ENCODE measurements at places on chromosomes 4 and X.

GRCh38 chr4:139209470-139210063, 32.5 kb upstream of the ELF2 start:
- DNase-seq = no peak

GRCh38 chr4:23097251-23097650, 404.5 kb downstream of the GBA3 start:
- DNase-seq = no peak

- no peak for DNase-seq
Observed at GRCh38 chr4:15132739-15133138, 130.5 kb downstream of the CPEB2 start.

DNA sequence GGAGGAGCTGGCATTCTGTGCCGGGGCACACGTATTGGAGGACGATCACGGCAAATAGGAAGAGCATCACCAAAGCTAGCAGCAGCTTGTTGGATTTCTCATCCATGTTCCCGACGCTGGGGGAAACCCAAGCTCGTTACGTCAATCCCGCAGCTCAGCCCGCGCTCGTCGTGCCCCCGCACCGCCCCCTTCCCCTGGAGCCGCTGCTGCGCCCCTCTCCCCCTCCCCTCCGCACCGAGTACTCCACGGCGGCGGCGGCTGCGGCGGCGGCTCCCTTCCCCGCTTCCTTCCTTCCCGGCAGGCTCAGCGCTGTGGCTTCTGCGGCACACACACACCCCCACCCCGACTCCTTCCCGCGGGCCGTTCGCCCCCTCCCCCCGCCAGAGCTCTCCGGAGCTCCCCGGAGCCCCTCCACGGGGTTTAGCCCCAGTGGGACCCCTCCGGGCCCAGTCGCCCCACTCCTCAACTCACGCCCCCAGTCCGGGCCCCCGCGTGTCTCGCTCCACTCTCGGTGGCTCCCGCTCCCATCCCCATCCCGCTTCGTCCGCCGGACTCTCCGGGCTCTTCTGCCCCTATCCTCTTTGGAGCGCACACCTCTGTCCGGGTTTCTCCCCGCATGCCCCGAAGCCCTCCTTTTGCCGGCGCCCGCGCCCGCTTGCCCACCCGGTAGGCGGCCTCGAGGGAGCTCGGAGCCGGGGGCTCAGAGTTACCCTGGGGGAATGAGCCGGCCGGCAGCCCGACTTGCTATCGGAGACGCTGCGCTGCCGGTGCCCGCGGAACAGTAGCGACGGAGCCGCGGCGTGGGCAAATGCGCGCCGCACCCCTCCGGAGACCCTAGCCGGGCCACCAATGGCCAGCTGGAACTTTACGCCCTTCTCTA, 978 bp downstream of the HS6ST2 start:
- DNase-seq = no peak

DNA sequence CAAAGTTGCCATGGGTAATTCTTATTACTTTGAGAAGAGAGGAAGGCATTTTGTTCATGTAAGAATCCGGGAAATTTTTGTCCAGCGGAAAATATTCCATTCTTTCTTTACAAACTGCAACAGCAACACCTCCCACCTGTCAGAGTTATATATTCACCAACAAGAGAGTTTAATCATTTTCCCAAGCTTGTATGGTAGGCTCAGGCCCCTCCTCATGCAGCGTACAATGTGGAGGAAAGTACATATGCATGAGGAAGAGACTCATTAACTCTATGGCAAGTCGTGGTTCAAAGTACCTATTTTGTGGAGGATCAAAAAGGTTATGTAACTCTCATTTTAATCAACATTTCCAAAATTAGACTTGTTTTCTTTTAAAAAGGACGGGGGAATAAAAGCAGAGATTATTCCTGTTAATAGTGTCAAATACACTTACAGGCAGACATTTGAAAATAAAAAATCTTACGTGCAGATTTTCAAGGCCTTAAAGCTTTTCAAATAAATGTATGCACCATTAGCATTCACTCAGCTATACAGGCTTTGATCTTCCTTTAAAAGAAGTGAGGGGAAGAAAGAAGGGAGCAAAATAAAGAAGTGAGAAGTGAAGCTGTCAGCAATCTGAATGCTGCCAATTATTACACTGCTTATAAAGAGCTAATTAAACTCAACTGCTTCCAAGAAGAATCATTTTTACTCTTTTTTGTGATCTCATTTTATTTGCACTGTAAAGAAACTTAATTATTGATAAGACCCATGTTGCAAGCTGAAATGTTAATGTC, 204.8 kb downstream of the FAT4 start:
- no peak for DNase-seq

DNA sequence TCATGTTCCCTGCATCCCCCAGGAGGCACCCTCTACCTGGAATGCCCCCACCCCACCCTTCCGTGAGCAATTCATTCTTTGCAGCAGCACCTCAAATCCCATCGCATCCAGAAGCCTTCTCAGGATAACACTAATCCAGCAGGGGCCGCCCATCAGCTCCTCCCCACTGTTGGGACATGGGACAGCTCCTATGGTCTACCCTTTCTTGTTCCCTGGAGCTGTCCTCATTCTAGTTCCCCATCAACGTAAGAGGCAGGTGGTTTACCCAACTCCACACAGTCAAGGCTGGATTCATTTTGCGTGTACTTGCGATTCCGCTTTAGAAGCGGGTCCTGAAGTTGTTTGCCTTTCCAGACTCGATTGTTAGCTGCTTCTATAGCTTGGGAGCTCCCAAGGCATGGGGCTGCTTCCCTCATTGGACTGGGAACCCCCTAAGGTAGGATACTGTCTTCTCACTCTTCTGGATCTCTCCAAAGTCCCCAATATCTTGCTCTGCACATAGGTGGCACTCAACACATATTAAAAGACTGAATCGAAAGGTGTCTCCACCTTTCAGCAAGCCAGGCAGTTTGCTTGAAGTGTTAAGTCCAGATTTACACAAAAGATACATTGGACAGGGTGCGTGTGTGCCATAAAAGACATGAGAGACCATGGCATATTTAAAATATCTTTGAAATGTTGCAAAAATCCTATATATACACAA, 942 bp upstream of the APLN start:
- DNase-seq = no peak

DNA sequence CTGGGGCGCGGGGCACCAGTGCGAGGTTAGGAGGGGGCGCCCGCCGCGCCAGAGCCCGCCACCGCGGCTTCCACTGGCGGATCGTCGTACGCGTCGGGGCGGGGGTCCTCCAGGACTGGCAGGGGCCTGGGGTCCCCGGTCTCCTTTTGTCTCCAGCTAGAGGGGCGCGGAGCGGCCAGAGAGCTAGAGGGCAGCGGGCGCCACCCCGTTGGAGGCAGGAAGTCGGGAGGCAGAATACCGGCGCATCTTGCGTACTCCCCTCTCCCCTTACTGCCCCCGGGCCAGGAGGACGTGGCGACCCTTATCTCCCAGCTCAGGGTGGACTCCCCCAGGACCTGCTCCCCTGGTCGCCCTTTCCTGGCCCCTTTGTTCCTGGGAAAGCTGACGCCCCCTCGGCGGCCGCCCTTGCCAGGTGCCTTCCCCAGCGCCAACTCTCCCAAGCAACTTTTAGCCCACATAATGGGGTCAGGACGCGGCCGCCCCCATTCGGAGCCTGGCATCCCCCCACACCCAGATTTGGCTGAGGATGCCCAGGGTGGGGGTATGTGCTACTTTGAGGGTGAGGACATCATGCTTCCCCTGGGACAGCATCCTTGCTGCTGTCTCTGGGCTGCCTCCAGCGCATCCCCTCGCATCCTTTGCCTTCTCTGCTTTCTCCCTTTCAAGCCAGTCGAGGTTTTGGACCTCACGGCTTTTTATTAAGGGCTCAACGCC, 933 bp downstream of the CNKSR2 start:
- DNase-seq = no peak

- no peak for DNase-seq
Observed at GRCh38 chr4:156294577-156294976, 340.9 kb upstream of the CTSO start.

- DNase-seq = no peak
Observed at GRCh38 chr4:6493658-6494304, 21.4 kb upstream of the PPP2R2C start.

GRCh38 chr4:22597471-22597870, 81.6 kb upstream of the ADGRA3 start:
- DNase-seq = no peak

- no peak for DNase-seq
Observed at GRCh38 chr4:146478009-146478408, 43.7 kb downstream of the SLC10A7 start.

DNA sequence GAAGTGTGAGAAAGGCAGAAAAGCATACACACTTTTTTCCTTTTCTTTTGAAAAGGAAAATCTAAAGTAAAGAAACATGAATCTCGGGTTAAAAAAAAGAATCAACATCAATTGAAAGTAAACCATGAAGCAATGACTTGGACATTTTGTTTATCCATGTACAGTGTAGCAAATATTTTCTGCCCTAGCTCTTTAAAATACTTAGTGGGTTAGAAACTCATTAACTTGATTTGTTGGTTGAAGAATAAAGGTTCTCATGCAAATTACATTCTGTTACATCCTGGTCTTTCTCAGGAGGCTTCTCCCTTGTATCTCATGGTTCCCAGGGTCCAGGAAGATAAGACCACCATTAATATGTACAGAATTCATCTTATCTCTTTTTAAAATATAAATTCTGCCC, 9.0 kb upstream of the MEPE start:
- no peak for DNase-seq

Data from activated CD8-positive, alpha-beta memory T cell treated with anti-CD3 and anti-CD28 coated beads for 1 hour (primary cell).